ENCODE measurements at places on chromosomes 6 and 20.

- DNase-seq: no peak
Measured at GRCh38 chr20:14544688-14545087, 207.3 kb upstream of the FLRT3 start.

DNA sequence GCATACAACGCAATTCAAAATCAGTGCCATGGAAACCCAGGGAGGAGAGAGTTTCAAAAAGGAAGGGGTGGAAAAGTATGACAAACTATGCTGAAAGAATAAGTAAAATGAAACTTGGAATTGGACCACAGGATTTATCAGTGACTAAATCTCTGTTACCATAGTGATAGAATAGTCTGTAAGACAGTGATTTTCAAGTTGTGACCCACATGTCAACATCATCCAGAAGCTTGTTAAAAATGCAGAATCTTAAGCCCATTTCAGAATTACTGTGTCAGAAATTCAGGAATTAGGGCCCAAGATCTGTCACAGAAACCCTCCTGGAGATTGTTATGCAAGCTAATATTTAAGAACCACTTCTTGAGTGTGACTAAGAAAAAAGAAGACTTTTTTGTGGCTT, 417.7 kb upstream of the JAG1 start:
- no peak for DNase-seq

- DNase-seq: no peak
Measured at GRCh38 chr6:152625213-152625612, 11.9 kb downstream of the SYNE1 start.

GRCh38 chr6:161722394-161722793, 448.5 kb upstream of the AGPAT4 start:
- DNase-seq: no peak

- DNase-seq: no peak
Measured at GRCh38 chr6:108736832-108737231, 111.4 kb upstream of the ARMC2 start.

- DNase-seq: no peak
Measured at GRCh38 chr6:107202876-107203468, 87.7 kb upstream of the BEND3 start.

DNA sequence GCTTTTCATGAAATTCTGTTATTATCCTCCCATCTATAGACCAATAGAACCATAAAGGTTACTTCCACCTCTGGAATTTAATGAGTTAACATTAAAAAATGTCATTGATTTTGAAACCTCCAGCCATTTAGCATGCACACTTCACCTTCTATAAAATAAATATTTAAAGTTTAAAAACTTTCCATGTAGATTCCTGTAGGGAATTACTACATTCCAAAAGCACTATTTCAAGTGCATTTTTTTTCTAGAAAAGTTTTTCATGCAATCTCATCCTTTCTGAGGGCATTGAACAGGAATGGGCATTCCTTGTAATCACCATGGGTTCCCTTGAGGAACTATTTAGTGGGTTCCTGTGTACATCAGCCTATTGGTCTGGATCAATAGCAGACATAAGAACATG, 253.8 kb upstream of the RIN2 start:
- DNase-seq: no peak

DNA sequence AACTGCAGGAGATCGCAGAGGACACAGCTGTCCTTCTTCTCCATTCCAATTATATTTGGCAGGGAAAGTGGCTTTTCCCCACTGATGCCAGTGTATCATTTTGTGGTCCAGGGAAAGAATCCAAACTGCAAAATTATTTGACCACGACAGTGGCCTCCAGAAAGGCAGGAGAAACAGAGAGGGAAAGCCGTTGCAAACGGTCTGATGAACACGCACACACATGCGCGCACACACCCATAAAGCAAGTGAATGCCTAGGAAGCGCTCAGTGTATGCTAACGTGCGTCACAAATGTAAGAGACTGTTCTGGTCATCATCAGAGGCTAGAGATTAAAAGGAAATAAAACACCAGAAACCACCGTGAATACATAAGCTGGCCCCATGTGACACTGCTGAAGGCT, 54.0 kb downstream of the NPEPL1 start:
- no peak for DNase-seq

- no peak for DNase-seq
Measured at GRCh38 chr6:35786272-35786671, 5.5 kb downstream of the CLPSL1 start.
